ENCODE measurements at places on chromosomes 4 and X.

DNA sequence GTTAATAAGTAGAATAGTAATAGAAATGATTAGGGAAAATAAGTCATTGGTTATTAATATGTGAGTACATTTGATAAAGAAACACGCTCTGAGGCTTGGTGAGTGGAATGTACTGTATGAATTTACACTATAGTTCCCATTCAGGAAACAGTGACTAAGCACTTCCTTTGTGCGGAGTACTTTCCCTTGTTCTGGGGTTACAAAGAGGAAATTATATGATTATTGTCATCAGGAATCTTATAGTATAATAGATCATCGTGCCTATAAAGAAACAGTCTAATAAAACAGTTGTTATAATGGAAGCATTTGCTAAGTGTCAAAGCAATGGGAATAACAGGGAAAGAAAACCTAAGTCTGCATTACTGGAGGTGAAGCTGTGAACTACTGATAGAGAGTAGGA, 138.0 kb downstream of the RPA4 start:
- DNase-seq: no peak

- no peak for DNase-seq
These were observed 70.3 kb upstream of the UGT2B7 start for GRCh38 chr4:69025999-69026387.

DNA sequence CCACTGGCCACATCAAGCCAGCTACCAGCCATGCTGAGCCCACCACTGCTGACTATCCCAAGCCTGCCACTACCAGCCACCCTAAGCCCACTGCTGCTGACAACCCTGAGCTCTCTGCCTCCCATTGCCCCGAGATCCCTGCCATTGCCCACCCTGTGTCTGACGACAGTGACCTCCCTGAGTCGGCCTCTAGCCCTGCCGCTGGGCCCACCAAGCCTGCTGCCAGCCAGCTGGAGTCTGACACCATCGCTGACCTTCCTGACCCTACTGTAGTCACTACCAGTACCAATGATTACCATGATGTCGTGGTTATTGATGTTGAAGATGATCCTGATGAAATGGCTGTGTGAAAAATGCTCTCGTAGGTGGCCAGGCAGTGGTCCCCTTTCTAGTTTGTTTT, 4.7 kb downstream of the GPR50 start:
- DNase-seq: no peak

DNA sequence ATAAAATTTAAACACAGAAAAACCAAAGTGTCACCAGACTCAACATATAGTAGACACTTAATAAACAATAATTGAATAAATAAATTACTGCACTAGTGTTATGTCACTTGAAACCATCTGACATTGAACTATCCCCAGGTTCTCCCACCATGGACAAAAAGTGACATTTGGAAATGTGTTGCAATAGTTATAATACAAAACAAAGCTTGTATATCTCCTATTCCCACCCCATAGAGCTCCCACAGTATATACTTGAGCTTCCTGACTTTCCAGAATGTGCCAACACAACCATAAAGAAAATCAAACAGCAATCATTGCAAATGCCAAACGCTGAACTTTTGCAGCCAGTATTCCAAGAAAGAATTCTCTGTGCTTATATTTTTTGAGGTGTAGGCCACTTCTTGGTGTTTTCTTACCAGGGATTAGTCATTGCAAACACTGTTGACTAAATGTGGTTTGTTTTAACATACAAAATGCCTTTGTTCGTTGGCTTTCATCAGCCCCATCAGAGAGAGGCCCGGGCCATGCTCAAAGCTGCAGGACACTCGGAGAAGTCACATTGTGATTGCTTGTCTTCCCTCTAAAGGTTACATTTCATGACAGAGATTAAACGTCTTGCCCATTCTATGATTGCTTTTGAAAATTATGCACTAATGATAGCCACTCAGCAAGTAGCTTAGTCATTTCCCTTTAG, 33.8 kb downstream of the PPARGC1A start:
- no peak for DNase-seq

DNA sequence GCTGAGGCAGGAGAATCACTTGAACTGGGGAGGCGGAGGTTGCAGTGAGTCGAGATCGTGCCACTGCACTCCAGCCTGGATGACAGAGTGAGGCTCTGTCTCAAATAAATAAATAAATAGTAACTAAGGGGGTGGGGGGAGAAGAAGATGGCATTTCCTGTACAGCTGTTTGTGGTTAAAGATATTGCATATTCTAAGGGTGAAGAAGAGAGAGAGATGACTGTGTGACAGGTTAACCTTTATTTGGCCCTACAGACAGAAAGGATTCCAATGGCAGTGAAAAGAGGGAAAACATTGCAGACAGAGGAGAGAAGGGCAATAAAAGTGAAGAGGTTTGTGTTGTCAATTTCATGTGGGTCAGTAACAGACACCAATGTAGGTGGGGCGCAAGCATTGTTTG, 9.4 kb downstream of the TASL start:
- DNase-seq: no peak

DNA sequence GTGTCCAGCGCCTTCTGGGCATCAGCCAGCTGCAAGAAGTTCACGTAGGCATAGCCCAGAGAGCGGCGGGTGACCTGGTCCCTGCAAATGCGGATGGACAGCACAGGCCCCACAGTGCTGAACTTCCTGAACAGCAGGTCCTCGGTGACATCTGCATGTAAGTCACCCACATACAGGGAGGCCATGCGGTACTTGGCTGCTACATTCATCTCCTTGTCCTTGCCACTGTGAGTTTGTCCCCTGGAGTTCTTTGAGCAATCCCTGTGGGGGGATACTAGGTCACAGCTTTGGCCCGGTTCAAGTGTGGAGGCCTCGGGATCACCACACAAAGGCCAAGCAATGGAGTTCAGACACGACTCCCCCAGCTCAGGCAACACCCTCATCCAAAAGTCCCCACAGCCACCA, 776 bp downstream of the PABPC4L start:
- DNase-seq: no peak

DNA sequence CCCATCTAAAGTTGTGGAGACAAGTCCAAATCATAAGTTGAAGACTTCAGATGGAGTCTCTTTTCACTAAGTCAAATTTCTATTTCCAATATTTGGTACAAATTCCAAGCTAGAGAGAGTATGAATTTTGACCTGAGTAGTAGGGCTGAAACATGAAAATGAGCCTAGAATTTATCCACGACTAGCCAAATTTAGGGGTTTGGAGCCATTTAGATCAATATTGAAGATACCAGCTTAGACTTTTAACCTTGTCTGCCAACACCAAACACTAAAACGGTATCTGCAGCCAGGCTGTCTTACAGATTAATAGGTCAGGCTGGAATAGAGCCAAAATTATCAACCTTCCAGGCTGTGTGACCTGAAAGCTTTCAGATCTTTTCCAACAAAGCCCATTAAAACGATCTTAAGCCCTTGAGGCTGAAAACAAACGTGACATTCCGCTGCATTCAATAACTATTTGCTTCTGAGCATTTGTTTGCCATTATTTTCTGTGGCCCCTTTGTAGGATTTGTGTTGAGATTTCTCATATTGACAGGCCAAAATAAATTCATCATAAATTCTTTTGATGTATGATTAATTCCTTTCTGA, 268.7 kb upstream of the DKK2 start:
- DNase-seq: no peak

- no peak for DNase-seq
These were observed 203.0 kb downstream of the BMPR1B start for GRCh38 chr4:94960708-94961107.

DNA sequence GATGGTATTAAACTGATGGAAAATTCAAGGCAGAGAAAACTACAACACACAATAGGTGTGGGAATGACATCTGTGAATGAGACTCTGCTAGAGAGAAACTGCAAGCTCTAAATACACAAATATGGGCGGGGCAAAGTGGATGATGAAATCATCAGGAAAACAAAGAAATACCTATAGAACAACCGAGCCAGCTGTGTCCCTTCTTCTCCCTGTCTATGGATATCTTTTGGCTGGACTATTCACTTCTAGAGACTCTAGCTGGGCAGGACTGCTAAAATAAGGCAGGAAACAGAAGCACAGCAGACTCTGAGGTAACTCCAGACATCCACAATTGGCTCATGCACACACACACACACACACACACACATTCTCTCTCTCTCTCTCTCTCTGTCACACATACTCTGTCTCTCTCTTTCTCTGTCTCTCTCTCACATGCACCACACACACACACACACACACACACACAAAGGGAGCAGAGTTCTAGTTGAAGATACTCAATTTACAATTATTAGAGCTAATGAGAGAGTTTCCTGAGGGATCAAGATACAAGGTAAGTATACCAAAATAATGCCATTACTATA, 27.2 kb upstream of the EDNRA start:
- DNase-seq: no peak

- no peak for DNase-seq
These were observed 77.4 kb downstream of the ANAPC4 start for GRCh38 chr4:25454476-25454875.

DNA sequence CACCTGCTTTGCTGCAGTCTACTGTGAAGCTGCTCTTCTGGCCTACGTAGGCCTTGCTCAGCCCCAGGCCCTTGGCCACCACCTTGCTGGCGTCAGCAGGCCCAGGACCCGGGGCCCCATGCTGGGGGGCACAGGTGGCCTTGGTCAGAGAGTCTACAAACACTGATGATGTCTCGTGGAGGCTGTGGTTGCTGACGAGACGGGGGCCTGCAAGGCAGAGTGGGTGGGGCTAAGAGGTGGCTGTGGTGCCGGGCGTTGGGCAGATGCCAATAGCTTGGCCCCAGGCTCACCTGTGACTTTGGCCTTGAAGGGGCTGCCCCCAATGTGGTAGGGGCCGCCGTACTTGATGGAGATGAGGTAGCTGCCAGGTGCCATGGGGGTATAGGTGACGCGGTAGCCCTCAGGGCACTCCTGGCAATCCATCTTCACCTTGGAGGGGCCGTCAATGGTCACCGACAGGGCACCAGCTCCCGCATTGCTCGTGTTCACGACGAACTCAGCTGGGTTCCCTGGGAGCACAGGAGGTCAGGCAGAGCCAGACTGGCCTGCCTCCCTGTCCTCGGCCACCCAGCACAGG, 25.0 kb downstream of the FLNA start:
- no peak for DNase-seq

- no peak for DNase-seq
These were observed 801.4 kb upstream of the GRID2 start for GRCh38 chr4:91502365-91502764.

- DNase-seq: no peak
These were observed 150.7 kb upstream of the SLC7A11 start for GRCh38 chr4:138392751-138393308.

DNA sequence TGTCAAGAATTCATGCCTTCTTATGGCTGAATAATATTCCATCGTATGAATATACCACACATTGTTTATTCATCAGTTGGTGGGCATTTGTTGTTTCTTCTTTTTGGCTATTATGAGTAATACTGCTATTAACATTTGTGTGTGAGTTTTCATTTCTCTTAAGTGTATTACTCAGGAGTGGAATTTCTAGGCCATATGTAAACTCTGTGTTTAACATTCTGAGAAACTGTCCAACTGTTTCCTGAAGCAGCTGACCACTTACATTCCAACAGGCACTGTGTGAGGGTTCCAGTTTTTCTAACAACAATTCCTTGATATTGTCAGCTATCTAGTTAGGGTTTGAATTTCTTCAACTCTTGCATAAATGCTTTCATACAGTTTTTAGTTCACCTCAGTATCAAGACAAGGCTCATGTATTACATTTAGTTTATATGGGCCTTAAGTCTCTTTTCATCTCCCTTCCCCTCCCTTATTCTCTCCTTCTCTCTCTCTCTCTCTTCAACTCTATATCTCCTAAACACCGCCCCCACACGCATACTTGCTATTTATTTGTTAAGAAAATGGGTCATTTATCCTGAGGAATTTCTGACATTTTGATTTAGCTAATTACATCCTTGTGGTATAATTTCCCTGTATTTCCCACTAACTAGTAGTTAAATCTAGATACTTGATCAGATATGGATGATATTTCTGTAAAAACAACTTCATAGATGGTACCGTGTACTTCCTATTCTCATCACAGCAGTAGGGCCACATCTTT, 77.4 kb downstream of the WDR19 start:
- DNase-seq: no peak

GRCh38 chr4:7787067-7787466, 152.6 kb downstream of the AFAP1 start:
- peak; percentile 17 for DNase-seq

GRCh38 chrX:51192104-51192503, 140.5 kb upstream of the NUDT10 start:
- no peak for DNase-seq

DNA sequence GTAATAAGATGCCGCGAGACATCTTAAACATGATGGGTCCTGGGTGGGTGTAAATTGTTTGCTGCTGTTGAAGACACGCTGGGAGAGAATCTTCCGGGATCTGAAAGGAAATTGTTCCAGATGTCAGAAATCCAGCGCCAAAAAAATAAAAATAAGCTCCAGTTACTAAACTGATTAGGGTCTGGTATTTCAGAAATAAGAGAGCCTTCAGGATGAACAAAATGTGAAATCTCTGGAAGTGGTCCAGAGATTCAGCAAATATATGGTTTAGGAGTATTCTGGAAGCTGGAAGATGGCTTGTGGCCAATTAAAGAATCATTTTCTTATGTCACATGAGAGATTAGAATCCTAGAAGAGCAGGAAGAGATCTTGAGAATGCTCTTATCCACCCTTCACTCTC, 75.8 kb upstream of the NHS start:
- DNase-seq: no peak

DNA sequence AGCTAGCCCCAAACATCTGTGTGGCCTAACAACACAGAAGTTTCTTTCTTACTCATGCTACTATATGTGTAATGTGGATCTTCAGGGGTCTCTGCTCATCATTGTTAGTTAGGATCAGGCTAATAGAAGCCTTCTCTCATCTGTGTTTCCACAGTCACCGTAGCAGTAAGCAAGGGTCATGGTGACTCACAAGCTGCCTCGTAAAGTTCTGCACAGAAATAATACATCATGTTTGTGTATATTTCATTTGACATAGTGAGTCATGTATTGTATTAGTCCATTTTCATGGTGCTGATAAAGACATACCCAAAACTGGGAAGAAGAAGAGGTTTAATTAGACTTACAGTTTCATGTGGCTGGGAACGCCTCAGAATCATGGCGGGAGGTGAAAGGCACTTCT, 38.7 kb downstream of the SLC4A4 start:
- no peak for DNase-seq

GRCh38 chr4:13721894-13722293, 94.4 kb upstream of the BOD1L1 start:
- DNase-seq: no peak

DNA sequence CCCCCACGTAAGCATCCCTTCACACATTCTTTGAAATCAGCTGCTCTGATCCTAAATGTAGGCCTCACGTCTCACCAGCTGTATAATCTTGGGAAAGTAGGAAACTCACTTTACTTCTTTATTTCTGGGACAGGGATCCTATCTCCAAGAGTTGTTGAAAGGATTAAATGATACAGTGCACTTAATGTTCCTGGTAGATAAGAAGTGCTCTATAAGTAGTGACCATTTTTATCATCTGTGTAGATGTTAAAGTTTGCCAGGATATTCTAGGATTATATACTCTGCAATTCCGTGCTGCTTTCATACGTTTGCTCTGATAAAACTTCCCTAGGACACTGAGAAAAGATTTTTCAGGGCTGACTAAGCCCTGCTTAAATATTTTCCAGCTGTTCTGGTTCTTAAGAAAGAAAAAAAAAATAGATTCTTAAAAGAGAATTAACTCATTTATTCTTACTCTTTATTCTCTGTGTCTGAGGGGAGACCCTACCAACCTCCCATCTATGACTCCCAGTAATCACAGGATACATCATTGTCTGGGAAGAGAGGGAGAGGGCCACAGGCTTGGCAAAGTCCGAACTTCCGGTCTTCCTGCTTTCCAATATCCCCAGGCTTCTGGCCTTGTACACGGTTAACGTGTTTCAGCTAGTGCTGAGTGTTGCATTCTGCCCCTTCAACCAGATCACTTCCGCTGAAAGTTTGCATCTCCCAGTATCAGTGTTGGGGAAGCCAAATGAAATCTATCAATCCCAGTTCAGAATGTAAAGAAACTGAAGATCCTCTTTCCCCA, 269.2 kb downstream of the TRIML1 start:
- no peak for DNase-seq
